ENCODE measurements at places on chromosomes 5 and 9.
A peak's percentile ranks its signal among the peaks of the same experiment; 100 is the strongest.

DNA sequence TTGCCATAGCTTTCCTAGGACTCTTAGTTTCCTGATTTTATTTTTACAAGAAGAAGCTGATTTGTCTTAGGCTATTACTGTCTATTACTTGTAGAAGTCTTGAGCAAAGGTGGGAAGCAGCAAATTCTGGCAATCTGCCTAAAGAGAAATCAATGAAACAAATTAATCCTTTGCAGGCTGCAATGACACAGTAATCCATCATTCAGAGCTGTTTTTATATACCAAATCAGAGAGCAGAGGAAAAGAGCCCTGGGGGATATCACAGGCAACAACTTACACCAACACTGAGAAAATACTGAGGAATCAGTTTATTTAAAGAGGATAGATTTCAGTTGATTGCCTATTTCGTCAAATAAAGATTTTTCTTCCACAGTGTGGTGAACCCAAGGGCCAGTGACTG lies 13.6 kb downstream of the NR2F1-AS1 start:
- DNase-seq, result no peak

DNA sequence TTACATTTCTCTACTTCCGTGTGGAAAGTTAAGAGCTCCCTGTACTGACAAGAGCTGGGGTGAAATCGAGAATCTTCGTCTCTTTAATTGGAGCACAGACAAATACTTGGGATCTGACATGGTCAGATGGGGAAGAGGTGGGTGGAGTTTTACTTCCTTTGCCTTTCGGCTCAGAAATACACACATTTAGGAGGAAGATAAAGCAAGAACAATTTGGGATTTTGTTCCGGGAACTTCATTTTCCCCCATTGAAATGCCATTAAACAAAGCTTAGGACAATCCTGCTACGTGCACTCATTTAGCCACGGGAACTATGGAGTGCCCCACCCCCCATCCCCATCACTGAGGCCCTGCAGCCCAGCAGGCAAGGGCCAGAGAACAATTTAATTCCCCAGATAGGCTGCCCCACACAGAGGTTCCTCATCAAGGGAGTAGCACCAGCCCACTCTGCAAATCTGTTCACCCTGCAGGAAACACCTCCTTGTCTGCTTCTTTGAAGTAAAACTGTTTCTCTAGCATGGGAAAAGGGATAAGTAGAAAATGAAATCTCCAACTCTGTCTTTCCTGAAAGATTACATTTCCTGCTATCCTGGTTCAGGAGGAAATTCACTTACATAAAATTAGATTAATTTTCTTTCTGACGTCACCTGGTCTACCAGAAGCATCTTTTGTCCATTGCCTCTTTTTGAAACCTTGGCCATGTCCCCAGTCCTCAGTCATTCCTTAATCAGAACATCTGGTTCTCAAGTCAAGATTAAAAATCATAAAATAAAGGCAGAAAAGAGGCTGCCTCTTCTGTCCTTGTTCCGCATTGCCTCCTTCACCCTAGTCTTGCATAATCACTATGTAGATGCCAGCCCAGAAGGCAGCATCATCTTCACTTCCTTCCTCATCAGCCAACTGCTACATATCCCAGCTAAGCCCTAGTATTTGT lies 206.4 kb downstream of the ENC1 start:
- DNase-seq, result no peak

DNA sequence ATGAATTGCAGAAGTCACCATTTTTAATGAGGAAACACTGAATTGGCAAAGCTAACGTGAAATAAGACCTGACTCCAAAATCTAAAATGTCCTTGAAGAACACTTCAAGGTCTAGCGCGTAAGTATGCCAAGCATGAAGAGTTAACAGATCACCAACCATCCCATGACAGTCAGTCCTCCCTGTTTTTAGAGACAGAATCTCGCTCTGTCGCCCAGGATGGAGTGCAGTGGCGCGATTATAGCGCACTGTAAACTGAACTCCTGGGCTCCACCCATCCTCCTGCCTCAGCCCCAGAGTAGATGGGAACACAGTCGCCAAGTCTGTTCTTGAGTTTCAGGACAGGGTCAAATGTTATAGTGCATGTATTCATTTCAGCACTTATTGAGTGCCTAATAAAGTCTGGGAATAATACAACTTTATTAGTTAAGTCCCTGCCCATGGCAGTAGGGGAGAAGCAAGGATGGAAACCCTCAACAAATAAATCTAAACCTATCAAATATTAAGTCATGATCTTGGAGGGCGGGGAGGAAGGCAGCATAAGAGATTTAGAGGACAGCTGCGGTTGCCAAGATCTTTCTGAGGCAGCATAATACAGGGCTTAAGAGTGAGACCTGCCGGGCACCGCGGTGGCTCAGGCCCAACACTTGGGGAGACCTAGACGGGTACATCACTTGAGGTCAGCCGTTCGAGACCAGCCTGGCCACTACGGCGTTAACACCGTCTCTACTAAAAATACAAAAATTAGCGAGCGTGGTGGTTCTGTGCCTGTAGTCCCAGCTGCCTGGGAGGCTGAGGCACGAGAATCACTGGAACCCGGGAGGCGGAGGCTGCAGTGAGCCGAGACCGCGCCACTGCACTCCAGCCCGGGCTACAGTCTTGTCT lies 1.1 kb downstream of the ATPSCKMT start:
- DNase-seq, result no peak

- no peak for DNase-seq
Measured at GRCh38 chr9:33294670-33295432, 4.5 kb downstream of the NFX1 start.

DNA sequence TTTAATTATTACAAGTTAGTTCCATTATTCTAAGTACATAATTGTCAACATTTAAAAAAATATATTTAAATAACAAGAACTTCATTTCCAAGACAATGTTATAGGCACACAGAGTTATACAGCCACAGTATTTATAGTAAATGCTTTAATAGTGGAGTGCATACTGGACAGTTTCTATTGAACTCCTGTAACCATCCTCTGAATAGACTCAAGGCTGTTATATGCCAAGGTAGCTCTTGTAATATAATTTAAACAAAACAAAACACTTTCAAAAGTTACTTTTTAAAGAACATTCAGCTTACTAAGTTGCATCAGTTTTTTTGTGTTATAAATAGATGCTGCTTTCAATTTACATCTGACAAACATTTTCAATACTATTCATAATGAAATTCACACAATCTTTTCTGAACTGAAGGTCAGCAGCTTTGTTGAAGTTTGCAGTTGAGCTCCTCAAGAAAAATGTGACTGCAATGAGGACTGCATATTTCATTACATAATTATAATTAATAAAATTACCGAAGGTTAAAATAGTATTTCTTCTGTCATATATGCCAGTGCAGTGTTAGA lies 549.9 kb upstream of the CYLC2 start:
- DNase-seq, result no peak

DNA sequence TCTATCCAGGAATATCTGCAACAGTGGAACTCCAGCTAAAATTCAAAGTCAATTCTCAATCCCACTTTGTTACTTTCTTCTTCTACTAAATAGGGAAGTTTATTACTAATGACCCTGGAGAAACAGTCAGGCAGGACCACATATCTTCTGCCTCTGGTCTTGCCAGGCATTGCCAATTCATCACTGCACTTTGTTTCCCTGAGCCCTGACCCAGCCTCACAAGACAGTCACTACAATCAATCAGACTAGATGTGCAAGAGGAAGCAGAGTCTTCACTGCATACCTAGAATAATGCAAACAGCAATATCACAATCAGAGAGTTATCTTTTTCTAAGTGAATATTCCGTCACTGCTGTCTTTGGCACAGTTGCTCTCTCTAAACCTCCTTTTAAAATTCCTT lies 74.9 kb upstream of the GAS1 start:
- DNase-seq, result no peak

DNA sequence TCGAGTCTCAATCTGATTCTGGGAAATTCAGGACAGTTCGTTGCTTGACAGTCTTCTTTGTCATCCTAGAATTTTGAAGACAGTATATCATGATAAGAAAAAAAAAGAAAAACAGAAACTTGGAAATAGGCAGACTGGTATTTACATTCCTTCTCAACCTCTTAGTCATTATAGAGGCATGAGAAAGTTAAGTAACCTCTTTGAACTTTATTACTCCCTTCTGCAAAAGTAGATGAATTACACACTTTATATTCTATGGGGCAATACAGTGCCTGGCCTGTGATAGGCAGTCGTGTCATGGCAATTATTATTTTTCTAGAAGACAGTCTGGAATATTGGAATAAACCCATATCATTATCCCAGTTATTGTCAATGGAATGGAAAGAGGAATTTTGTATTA lies 828.9 kb downstream of the TLR4 start:
- no peak for DNase-seq

DNA sequence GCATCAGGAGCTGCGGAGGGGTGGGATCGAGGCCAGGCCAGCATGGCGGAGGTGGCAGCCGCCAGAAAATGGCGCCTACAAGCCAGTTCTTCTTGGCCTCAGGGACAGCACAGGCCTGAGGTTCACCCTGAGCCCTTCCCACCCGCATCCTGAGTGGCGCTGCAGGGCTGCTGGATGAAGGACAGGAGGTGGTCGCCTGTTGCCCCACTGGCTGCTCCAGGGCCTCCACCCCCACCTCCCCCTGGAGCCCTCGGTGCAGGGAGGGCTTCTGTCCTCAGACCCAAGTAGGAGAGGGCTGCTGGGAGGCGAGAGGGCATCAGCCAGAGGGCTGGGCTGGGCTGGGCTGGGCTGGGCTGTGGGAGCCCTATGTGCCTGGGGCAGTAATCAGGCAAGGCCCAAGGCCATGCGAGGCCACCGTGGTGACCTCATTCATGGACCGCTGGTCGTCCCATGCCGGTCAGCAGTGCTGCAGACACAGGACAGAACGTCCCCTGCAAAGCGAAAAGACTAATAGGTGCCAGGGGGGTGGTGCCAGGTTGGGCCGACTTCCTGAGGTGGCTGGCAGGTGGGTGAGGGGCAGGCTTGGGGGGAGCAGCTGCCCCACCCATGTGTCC lies 13.8 kb downstream of the GPSM1 start:
- no peak for DNase-seq

DNA sequence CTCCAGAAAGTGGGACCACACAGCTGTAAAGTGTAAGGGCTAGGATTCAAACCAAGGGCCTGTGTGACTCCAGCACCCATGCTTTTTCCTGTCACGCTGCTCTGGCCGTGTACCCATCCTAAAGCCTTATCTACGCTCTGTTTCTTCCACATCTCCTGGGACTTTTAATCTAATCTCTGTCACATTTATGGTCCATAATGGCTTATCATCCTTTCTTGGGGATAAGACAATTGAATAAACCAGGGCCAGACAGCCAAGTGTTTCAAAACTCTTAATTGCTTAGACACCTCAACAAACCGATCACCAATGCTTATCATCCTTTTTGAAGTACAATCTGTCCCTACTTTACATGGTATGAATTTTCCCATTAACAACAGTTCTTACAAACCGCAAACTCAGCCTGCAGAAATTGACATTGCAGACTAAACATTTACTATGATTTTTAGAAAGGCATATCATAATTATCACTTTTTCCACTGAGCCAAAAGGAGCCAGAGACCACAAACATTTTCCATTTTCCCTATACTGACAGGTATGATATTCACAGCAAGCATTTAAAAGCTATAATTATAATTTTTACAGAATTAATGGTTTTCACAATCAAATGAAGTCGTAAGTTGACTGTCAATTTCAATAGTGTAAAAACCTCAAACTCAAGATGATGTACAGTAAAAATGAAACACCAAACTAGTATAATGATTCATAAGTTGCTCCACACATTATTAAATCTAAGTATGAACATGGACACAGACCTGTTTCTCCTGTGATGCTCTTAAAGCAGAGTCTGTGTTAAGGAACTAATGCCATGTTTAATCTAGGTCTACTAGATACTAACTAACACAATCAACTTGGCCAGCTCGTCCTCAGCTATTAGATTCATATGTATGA lies 99.5 kb downstream of the FBXW11 start:
- no peak for DNase-seq

GRCh38 chr5:180639741-180640610 lies 9.4 kb downstream of the FLT4 start:
- DNase-seq, result no peak

- no peak for DNase-seq
Measured at GRCh38 chr5:60929024-60929423, 15.8 kb downstream of the ERCC8 start.

GRCh38 chr9:132114102-132114707 lies 34.5 kb upstream of the MED27 start:
- peak; percentile 44 for DNase-seq

DNA sequence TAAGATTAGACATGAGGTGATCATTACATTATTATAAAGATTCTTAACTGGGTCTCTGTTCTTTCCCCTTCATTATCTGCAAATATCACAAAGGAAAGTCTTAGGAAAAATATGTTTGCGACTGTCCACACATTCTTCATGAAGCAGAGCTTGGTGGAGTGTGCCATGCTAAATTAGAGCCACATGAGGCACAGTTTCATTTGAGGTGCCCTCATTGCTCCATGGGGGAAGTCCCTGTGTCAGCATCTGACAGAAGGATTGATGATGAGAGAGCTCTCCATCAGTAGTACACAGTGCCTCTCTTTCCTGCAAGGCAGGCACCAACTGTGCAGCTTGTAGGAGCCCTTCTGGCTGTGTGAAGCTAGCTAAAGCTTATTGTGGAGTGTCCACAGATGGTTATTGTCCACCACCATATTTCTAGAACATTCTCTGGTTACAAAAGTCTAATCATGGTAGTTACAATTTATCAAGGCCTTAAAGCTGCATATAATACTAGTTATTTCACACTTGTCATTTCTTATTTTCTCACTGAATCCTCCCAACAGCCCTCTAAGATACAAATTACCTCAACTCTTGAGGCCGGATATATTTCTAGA lies 63.9 kb downstream of the C9orf152 start:
- DNase-seq, result peak; percentile 43

- no peak for DNase-seq
Measured at GRCh38 chr5:172715931-172716682, 54.9 kb downstream of the DUSP1 start.

- no peak for DNase-seq
Measured at GRCh38 chr9:131754846-131755245, 15.0 kb upstream of the RAPGEF1 start.

DNA sequence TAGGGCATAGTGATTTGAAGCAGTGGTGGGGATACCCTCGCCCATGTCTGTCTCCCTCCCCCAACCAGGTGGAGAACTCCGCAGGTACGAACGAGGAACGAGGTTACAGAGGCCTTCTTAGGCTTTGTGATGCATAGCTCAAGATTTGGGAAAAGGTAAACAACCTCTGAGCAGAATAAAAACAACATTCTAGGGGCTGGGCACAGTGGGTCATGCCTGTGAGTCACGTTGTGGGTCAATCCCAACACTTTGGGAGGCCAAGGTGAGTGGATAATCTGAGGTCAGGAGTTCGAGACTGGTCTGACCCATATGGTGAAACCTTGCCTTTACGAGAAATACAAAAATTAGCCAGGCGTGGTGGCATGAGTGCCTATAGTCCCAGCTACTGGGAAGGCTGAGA lies 3.6 kb upstream of the LCP2 start:
- DNase-seq, result no peak

All from activated CD4-positive, alpha-beta T cell treated with anti-CD3 and anti-CD28 coated beads, Interleukin-2, amount 50 U/mL, for 48 hours (primary cell).